ENCODE measurements at places on chromosomes 11 and 22. TPM values are rescaled to one million over a fixed set of nuclear protein-coding genes. Genes with fewer than 3 reads are reported as not detected.

BTG4 gene
- not detected for total RNA-seq

OR52I1 gene
- not detected for total RNA-seq

YPEL1 gene
- 8.9 TPM for total RNA-seq

RIC3 gene
- 20.1 TPM for total RNA-seq

ANKRD42 gene
- total RNA-seq, result 1.8 TPM

UPK2 gene
- total RNA-seq, result 0.60 TPM

ANO3 gene
- not detected for total RNA-seq

CATSPER1 gene
- total RNA-seq, result not detected

DNA sequence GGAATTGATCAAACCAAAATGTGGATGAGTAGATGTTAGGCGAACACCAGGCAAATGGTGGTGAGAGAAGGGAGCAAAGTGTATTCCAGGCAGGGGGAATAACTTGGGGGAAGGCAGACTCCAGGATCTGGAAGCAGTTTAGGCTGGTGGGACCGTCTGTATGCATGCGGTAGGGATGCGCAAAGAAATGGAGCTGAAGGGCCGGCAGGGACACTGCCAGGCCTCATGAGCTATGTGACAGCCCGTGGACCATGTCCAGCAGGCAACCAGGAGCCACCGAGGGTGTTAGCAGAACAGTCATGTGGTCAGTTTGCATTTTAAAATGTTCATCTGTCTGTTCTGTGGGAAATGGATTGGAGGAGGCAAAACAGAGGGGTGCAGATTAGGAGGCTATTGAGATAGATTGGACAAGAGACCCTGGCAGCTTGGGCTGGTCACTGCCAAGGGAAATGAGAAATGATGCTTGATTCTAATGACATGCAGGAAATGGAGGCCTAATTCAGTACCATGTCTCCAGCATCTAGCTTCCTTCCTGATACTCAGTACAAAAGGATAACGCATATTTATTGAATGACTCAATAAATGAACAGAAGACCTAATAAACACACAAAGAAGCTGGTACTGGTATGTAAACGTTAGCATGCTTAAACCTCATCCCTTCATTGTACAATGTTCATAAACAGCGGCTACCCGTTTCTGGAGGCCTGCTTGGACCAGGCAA, 412.4 kb downstream of the BUD13 start:
- no peaks in the 10 kb centered on the region for H3K36me3 ChIP-seq
- no peaks in the 10 kb centered on the region for H3K27me3 ChIP-seq
- no peaks in the 10 kb centered on the region for H3K4me1 ChIP-seq

DNA sequence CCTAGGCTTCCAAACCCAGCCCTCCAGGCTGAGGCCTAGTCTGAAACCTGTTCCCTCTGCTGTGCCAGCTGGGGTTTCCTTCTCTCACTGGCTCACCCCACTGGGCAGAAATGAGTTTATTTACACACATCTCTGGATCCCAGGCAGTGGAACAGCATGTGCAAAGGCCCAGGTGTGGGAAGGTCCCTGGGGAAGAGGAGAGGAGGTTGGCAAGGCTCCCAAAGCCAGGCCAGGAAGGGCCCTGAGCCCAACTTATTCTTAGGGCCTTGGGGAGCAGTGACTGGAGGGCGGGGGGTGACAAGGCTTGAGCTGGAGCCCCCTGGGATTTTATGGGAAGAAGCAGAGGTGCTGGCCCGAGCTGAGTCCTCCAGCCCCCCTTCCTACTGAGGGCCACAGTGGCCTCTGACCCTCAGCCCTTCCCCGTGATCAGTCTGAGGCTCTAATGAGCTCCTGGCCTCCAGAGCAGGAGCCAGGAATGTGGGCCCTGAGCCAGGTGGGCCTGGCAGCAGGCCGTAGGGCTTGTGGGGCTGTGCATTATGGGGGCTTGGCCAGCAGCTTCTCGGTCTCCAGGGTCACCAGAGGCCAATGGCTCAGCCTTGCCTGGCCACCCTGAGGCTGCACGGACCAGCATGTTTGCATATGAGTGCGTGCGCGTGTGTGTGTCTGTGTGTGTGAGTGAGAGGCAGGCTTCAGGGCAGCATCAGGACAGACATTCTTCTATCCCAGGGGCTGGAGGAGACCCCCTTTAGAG, 2.9 kb downstream of the MYO7A start:
- H3K4me3 ChIP-seq, result no peak overlapping the region
- no peak for DNase-seq
- peaks cover 4% of the 10 kb centered on the region for H3K4me1 ChIP-seq
- no peaks in the 10 kb centered on the region for H3K36me3 ChIP-seq

GRCh38 chr11:134482865-134483264, 70.8 kb upstream of the B3GAT1 start:
- H3K4me1 ChIP-seq, result no peaks in the 10 kb centered on the region
- H3K4me3 ChIP-seq, result no peak overlapping the region
- H3K27me3 ChIP-seq, result peaks cover under 1% of the 10 kb centered on the region
- H3K36me3 ChIP-seq, result no peaks in the 10 kb centered on the region

DNA sequence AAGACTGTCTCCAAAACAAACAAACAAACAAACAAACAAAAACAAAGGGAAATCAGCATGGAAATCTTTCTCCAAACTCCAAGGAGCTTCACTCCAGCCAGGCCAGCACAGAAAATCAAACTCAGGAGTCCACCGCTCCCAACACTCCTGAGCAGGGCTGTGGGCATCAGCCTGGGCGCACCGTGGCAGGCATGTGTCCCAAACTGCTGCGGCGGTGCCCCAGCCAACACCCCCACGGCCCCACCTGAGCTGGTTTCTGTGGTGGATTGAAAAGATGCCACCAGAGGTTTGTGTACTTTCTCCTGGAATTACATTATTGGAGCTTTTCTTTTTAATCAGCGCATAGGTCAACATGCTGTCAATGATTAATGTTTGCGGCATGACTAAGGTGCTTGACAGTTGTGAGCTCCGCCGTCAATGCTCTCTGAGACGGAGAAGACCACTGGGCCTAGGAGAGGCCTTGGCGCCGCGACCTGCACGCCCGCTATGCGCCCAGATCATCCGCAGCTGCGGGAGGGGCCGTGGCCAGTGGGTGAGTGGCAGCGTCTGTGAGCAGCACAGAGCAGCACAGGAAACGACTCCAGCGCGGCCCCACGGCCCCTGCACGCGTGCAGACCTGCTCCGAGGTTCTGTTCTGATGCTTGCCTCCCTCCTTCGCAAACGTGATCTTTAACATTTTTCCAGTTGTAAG, 18.1 kb downstream of the DRD4 start:
- DNase-seq, result no peak
- no peak overlapping the region for H3K4me3 ChIP-seq
- H3K27ac ChIP-seq, result no peak overlapping the region
- H3K36me3 ChIP-seq, result peaks cover 8% of the 10 kb centered on the region

DNA sequence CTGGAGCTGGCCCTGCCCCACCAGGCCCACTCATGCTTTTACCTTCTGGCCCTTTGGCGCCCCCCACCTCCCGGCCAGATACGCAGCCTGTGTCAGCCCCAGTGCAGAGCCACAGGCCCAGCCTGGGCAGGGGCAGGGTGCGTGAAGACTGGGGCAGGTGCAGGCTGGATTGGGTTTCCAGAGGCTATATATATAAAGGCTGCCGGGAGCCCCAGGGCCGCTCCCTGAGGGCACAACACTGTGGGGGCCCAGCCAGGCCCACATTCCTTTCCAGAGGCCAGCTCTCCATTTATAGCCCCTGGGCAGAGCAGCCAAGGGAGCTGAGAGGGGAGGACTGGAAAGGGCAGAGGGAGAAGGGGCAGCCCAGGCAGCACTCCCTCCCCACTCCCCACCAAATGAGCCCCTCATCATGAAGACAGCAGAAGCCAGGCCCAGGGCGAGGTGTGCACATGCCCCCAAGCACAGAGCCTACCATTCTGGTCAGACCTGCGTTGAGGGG, 5.0 kb upstream of the MYOD1 start:
- no peaks in the 10 kb centered on the region for H3K4me1 ChIP-seq
- no peak for DNase-seq
- H3K27ac ChIP-seq, result no peak overlapping the region
- H3K27me3 ChIP-seq, result peaks cover 16% of the 10 kb centered on the region

DNA sequence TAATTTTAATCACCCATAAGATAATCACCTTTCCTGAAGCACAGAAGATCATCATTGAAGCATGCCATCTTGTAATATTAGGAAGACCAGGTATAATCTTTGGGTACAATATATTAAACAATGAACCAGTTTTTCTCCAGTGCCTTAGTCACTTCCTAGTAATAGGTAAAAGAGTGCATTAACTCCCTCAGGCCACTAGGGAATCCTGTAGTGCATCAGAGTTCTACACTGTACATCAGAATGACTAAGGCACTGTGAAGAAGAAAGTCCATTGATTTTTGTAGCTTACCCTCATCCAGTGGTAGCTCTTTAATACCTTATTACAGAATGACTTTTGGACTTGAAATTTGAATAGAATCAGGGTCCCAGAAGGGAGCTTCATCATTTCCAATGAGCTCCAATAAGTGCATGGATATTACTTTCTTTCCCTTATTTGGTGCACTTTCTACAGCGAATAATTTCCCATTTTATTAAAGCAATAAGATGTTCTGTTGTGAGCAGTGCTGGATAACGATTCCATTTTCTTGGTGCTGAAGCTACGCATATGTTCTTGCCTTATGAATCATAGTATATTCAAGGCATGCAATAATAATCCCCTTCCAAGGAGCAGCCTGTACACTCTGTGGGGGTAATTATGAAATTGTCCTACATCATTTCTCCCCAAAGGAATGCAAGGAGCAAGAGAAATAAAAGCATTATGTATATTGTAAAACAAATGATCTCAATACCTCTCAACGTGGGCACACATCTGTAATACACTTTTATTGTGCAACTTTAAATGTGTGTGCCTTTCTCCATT, 4.7 kb downstream of the C11orf87 start:
- H3K27me3 ChIP-seq, result peaks cover 20% of the 10 kb centered on the region
- no peaks in the 10 kb centered on the region for H3K4me1 ChIP-seq
- no peak overlapping the region for H3K27ac ChIP-seq

- H3K4me3 ChIP-seq, result no peak overlapping the region
- no peak overlapping the region for H3K27ac ChIP-seq
- H3K4me1 ChIP-seq, result no peaks in the 10 kb centered on the region
Observed at GRCh38 chr11:32225571-32226285, 134.9 kb downstream of the RCN1 start.

DNA sequence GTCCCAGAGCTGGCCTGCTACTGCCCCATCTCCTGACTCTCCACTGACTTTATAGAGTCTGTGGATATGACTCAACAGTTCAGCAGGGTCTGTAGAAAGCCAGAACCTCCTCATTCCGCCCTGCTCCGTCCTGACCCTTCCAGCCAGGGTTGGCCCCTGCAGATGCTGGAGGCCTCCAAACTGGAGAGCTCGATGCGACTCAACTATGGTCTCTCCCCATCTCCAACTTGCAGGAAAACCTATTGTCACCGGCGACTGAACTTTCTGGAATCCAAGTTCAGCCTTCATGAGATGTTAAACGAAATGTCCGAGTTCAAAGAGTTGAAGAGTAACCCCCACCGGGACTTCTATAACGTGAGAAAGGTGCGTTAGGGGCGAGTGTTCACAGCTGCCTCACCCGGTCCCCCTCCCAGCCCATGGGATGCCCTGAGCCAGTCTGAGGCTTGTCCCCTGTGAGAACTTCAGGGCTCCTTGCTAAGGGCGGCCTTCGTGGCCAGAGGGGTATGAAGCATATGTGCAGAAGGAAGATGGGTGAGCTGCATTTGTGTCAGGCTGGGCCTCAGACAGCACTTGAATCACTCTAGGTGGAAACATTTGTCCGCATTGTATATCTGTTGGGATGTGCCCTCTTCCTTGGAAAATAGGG, 32.1 kb downstream of the AMPD3 start:
- no peak for DNase-seq
- H3K4me3 ChIP-seq, result no peak overlapping the region
- H3K36me3 ChIP-seq, result peaks cover 29% of the 10 kb centered on the region
- H3K4me1 ChIP-seq, result peaks cover 11% of the 10 kb centered on the region

- H3K4me1 ChIP-seq, result no peaks in the 10 kb centered on the region
- H3K27me3 ChIP-seq, result no peaks in the 10 kb centered on the region
- DNase-seq, result no peak
- H3K36me3 ChIP-seq, result no peaks in the 10 kb centered on the region
- H3K27ac ChIP-seq, result no peak overlapping the region
- no peak overlapping the region for H3K4me3 ChIP-seq
Observed at GRCh38 chr22:29213493-29213892, 7.8 kb downstream of the EMID1 start.

DNA sequence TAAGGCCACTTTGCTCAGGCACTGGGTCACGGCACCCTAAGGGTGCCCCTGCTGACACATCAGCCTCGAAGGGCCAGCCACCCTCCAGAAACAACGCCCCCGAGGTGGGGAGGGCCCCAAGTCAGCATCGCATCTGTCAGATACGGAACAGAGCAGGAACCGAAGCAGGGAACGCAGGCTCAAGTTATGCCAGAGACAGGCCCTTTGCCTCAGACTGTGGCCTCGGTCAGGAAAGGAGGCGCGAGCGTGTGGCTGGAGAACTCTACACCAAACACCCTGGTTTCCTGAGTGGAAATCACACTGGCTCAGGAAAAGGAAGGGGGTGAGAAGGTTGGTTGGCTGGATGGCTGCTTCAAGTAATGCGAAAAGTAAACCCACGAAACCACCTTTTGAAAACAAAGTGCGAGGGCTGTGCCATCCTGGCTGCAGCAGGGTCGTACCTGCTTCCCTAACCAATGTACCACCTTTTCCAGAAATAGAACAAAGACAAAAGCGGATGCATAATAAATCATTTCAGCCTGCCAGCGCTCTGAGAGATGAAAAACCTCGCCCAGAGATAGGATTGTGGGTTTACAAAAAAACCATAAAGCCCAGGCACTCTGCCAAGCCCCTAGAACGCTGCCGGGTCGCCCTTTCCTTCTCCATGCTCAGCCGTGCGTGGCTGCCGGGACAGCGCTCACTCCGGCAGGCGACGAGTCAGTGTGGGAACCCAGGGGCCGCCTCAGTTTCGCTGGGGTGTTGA, 38.6 kb downstream of the TRMU start:
- H3K4me1 ChIP-seq, result peaks cover 28% of the 10 kb centered on the region
- no peak for DNase-seq
- no peak overlapping the region for H3K4me3 ChIP-seq
- no peak overlapping the region for H3K27ac ChIP-seq

GRCh38 chr11:74611369-74611861, 19.0 kb downstream of the POLD3 start:
- H3K4me1 ChIP-seq, result no peaks in the 10 kb centered on the region
- no peaks in the 10 kb centered on the region for H3K27me3 ChIP-seq
- H3K36me3 ChIP-seq, result peaks cover 34% of the 10 kb centered on the region
- H3K27ac ChIP-seq, result no peak overlapping the region

DNA sequence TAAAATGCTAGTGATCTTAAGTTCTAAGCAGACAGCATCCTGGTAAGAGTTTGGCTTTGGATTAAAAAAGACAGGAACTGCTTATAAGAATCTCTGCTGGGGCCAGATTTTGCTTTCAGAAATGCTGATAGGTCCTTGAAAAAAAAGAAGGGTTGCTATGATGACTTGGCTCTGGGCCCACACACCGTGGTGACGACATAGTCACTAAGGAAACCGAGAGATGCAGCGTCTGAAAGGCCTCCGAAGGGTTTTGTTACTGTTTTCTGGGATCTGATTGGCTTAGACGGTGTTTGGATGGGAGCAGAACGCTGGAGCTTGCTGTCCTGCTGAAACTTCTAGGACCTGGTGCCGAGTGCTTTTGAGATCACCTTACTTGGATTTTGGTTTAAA, 8.4 kb downstream of the FAM118A start:
- no peaks in the 10 kb centered on the region for H3K27me3 ChIP-seq
- H3K36me3 ChIP-seq, result peaks cover 23% of the 10 kb centered on the region
- peaks cover 84% of the 10 kb centered on the region for H3K4me1 ChIP-seq
- peak overlapping the region; percentile 77 for H3K4me3 ChIP-seq
- H3K27ac ChIP-seq, result peak overlapping the region; percentile 98

Data from activated CD4-positive, alpha-beta T cell treated with anti-CD3 and anti-CD28 coated beads, Interleukin-2, amount 10 ng/mL, durations not matched to agents 7 days and 5 days (primary cell).